ENCODE measurements at places on chromosomes 4 and X.

- no peak for DNase-seq
These were observed 180.2 kb downstream of the ARAP2 start for GRCh38 chr4:36064117-36064516.

DNA sequence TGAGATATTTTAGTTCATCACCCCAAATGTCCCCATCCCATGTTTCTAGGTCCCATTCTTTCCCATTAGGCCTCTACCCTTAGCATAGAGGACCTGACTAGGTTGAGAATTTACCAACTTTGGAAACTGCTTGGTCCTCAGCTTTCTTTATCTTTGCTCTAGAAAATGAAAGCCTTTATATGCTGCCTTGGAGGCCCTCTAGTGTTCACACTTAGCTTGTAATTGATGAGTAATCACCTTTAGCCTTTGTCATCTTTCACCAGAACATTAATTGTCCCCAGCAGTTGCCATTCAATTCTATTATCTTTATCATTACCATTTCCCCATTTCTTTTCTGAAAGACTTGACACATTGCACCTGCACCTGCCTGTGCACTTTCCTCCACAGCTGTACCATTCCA lies 589.2 kb upstream of the NR3C2 start:
- no peak for DNase-seq

GRCh38 chr4:105050896-105051295 lies 95.8 kb upstream of the TET2 start:
- no peak for DNase-seq

GRCh38 chr4:138645289-138645688 lies 370.3 kb upstream of the NOCT start:
- no peak for DNase-seq

- no peak for DNase-seq
These were observed 115.8 kb upstream of the DDIT4L start for GRCh38 chr4:100306018-100306417.

DNA sequence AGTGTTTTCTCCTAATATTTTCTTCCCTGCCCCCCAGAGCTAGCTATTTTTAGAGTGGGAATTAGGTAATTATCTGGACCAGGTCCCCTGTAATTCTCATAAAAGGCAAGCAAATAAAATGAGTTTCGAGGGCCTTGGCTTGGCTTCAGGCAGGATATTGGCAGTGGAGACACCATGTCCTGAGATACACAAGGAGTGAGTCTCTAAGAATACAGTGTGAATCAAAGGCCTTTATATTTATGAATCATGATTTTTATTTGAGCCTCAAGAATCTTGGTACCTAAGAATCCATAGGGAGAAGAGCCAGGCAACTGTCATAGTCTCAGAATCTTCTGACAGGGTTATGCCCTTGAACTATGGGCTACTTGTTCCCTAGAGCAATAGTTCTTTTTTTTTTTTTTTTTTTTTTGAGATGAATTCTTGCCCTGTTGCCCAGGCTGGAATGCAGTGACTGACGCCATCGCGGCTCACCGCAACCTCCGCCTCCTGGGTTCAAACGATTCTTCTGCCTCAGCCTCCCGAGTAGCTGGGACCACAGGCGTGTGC lies 205.4 kb downstream of the LDB2 start:
- DNase-seq: no peak

- no peak for DNase-seq
These were observed 5.5 kb downstream of the USO1 start for GRCh38 chr4:75729836-75730235.

- DNase-seq: no peak
These were observed 5.9 kb upstream of the STIM2 start for GRCh38 chr4:26854701-26855100.

DNA sequence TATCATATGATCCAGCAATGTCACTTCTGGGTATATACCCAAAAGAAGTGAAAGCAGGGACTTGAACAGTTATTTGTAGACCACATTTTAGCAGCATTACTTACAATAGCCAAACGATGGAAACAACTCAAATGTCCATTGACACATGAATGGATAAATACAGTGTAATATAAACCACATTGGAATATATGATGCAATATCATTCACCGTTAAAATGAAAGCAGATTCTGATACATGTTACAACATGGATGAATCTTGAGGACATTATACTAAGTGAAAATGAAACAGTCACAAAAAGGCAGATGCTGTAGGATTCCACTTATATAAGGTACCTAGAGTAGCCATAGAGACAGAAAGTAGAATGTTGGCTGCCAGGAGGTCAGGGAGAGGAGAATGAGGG lies 130.5 kb upstream of the SMAD1 start:
- no peak for DNase-seq

DNA sequence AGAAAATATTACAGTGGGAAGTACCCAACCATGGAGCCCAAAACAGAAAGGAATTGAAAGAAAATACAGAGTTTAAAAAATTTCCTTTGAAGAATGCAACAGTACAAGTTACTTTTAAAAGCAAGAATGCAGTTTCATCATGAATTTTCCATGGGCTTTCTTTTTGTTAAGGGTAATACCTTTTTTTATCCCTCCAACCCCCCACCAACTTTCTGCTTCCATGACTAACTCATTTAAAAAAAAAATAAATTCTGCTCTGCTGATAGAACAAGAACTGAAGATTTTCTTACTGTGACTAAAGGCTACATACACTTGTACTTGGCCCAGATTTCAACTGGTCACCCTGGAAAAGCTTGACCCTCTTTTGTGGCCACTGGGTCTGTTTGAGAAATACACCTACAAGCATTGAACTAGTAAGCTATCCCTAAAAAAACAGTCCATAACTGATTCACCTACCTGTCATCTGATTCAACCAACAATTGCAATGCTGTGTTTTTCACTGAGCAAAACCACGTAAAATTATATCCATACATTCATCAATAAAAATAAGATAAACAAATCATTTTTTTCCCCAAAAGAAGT lies 214.2 kb downstream of the NSUN7 start:
- DNase-seq: no peak

- no peak for DNase-seq
These were observed 958 bp upstream of the UGT2B7 start for GRCh38 chr4:69095301-69095731.

GRCh38 chrX:71603618-71604017 lies 14.7 kb downstream of the CXCR3 start:
- no peak for DNase-seq

- DNase-seq: no peak
These were observed 901.0 kb downstream of the FAT4 start for GRCh38 chr4:126215759-126216158.

DNA sequence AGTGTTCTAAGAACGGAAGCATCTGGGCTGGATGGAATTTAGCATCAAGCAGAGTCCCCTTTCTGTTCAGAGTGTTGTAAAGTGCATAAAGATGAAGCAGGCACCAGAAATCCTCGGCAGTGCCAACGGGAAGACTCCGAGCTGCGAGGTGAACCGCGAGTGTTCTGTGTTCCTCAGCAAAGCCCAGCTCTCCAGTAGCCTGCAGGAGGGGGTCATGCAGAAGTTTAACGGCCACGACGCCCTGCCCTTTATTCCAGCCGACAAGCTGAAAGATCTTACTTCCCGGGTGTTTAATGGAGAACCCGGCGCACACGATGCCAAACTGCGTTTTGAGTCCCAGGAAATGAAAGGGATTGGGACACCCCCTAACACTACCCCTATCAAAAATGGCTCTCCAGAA lies 29.4 kb downstream of the NSD2 start:
- no peak for DNase-seq

GRCh38 chrX:26851981-26852380 lies 611.2 kb downstream of the PPP4R3C start:
- no peak for DNase-seq

DNA sequence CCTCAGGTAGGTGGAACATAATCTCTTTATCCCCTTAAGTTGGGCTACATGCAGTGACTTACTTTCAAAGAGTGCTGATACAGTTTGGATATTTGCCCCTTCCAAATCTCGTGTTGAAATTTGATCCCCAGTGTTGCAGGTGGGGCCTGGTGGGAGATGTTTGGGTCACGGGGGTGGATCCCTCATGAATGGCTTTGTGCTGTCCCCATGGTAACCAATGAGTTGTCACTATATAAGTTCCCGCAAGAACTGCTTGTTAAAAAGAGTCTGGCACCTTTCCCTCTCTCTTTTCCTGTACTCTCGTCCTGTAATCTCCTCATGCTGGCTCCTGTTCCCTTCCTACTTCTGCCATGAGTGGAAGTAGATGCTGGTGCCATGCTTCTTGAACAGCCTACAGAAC lies 71.3 kb downstream of the GLRA3 start:
- no peak for DNase-seq

DNA sequence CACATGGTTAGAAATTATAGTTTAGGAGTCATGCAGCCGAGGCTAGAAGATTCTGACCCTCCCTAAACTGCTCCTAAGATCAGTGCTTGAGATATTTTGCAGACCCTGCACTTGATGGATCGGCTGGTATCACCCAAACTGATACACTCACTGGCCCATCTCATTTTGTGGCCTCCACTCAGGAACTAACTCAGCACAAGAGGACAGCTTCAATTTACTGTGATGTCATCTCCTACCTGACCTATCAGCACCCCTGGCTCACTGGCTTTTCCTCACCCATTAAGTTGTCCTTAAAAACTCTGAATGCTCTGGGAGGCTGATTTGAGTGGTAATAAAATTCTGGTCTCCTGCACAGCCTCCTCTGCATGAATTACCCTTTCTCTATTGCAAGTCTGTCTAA lies 450.9 kb downstream of the PCDH10 start:
- DNase-seq: no peak

DNA sequence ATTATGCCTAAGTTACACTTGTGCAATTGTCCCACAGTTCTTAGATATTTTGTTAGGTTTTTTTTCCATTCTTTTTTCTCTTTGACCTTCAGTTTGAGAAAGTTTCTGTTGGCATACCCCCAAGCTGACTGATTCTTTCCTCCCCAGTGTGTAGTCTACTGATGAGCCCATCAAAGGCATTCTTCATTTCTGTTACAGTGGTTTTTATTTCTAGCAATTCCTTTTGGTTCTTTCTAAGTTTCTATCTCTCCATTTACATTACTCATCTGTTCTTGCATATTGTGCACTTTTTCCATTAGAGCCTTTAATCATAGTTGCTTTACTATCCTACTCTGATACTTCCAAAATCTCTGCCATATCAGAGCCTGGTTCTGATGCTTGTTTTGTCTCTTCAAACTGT lies 31.9 kb downstream of the CASP6 start:
- no peak for DNase-seq

- DNase-seq: no peak
These were observed 67.2 kb upstream of the CCSER1 start for GRCh38 chr4:90060039-90060438.

- DNase-seq: no peak
These were observed 309.4 kb downstream of the MAPK10 start for GRCh38 chr4:86050496-86050895.

- DNase-seq: no peak
These were observed 642.6 kb upstream of the FAM241A start for GRCh38 chr4:111502626-111503025.

GRCh38 chr4:185941461-185941860 lies 127.5 kb upstream of the TLR3 start:
- no peak for DNase-seq

- DNase-seq: no peak
These were observed 46.1 kb downstream of the MBNL3 start for GRCh38 chrX:132442691-132443090.

- DNase-seq: no peak
These were observed 61.6 kb downstream of the RGS12 start for GRCh38 chr4:3354455-3354811.

- no peak for DNase-seq
These were observed 27.5 kb upstream of the PCDH18 start for GRCh38 chr4:137559801-137560200.
